ENCODE measurements at places on chromosomes 12 and 14.

- DNase-seq = no peak
These were observed 21.9 kb downstream of the YBX3 start for GRCh38 chr12:10701131-10701681.

- no peak for DNase-seq
These were observed 87.9 kb upstream of the IGF1 start for GRCh38 chr12:102568276-102568675.

DNA sequence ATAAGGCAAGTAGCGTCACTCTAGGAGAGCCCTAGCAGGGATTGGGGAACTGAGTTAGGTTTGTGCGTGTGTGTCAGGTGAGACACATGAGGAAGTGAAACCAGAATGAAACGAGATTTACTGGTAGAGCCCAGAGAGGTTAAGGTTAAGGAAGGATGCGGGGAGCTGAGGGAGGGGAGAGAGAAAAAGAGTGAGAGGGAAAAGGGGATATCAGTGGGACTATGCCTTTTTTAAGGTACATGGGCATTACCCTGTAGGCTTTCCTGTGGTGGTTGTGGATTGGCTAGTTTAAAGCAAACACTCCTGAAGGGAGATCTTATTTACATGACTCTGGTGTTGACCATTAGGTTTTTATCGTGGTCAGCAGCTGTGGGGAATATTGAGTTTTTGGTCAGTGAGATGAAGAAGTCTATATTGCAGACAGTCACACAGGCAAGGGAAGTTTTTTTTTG lies 13.9 kb downstream of the ZDHHC17 start:
- no peak for DNase-seq

DNA sequence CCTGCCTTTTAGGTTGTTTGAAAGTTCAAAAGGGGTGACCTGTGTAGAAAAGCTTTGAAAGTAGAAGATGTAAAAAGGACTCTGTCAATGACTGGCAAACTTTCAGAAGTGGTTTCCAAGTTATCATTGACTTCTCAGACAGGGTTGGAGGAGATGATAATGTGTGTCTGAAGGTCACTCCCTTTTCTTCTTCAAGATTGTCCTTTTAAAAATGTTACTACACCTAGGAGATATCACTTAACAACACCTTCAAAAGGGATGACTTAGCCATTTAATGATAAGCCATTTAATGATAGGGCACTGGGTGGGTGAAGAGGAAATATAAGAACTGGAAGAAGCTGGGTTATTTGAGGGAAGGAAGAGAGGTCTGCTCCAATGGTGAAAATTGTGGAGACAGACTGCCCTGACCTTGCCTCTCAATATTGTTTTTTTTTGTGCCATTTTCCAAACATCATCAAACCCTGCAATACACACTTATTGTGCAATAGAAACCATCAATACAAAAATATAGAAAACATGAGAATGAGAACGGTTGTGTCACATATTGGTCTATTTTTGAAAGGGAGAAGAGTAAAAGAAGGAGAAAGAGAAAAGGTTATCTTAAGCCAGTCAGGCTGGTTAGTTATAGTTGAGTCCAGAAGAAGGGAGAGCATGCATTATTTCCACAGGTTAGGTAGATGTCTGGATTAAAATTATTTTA lies 38.8 kb downstream of the BEST3 start:
- no peak for DNase-seq

- DNase-seq = no peak
These were observed 2.0 kb upstream of the NTF3 start for GRCh38 chr12:5429741-5430557.
